Endodermal cell (in vitro differentiated cells): ENCODE measurements at places on chromosomes 6 and 20. TPM values are rescaled to one million over a fixed set of nuclear protein-coding genes. Genes with fewer than 3 reads are reported as not detected.

Gene HLA-DQA2
- total RNA-seq = not detected in 2 replicates

Gene EBF4
- 3.9 and 6.4 TPM in 2 replicates for total RNA-seq

Gene ARFGEF3
- 14.3 to 37.2 TPM (median 15.3 TPM) in 3 replicates for total RNA-seq

Gene SAMD3
- total RNA-seq = 41.3 to 77.3 TPM (median 45.5 TPM) in 3 replicates

Gene KIZ
- total RNA-seq = 49.9 and 50.3 TPM in 2 replicates

Gene FERMT1
- total RNA-seq = 2.5 to 5.3 TPM (median 4.1 TPM) in 3 replicates

Gene SRMS
- total RNA-seq = 0.23 TPM in 1 of 3 replicates, not detected in the others
